Uterus (tissue), 4 donors: ENCODE measurements at places on chromosomes 5 and 9. TPM values are rescaled to one million over a fixed set of nuclear protein-coding genes. Genes with fewer than 3 reads are reported as not detected.

- no peak for DNase-seq
Measured at GRCh38 chr5:24320643-24321042, 324.1 kb downstream of the CDH10 start.

DNA sequence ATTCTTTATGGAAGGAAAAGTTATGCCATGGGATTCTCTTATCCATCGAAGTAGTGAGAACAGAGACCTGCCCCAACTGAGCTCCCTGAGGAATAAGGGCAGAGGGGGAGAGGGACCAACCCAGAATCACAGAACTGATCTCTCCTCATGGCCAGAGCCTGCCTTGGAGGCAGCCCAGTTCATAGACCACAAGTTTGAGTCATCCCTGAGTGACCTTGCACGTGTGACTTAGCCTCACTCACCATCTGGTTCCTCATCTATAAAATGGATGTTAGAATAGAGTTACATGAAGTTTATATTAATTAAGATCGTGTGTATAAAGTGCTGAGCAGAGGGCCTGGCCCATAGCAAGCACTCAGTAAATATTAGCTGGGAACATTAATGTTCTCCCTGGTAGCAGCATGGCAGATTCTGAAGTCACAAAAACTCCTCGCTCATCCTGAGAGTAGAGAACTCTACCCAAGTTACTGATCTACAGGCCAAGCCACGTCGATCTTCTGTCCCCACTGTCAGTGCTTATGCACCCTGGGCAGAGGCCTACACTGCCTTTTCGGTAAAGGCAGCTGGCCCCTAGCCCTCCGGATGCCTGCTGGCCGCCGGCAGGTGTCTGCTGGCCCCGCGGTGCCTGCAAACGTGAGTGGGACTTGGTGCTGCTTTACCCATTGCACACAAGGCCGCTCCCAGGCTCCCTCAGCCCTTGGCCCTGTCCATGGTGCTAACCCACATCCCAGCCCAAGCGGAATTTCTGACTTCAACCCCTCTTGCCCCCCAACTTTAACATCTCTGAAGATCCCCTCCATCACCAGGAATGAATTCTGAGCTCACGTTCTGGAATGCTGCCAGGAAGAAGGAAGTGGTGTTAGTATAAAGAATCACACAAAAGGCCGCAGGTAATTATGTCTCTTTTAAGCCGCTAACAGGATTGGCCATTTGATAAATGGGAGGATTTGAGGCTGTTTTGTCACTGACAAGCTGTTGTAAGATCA lies 61.1 kb upstream of the ARAP3 start:
- DNase-seq: no peak

DNA sequence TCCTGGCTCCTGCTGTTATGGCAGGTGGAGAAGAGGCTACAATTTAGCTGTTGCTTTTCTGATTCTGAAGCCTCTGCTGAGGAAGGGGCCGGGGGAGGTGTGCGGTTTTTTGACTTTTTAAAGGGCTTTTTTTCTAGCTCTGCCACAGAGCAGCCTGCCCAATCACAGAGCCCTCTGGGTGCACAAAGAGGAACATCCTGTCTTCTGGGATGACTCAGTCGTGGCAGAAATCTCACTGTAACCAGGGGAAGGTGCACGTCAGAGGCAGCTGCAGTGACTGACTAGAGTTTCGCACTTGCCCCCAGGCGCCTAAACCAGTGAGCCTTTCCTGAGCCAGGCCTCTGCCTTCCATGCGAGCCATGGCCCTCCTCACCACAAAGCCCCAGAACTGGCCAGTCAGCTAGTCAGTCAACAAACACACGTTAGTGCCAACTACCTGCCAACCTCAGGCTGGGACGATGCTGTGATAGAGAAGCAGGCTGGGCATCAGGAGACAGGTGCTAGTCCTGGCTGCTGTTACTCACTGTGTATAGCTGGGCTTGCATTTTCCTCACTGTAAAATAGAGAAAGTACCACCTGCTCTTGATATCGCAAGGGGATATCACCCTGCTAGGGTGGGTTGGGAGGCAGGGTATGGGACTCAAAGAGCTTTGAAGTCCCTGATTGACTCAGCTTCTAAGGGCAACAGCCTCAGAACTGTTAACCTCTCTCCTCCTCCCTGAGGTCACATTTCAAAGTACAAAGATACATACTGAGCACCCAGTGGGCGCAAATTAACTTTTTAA lies 2.2 kb downstream of the AKNA start:
- DNase-seq: peak; percentile 83

DNA sequence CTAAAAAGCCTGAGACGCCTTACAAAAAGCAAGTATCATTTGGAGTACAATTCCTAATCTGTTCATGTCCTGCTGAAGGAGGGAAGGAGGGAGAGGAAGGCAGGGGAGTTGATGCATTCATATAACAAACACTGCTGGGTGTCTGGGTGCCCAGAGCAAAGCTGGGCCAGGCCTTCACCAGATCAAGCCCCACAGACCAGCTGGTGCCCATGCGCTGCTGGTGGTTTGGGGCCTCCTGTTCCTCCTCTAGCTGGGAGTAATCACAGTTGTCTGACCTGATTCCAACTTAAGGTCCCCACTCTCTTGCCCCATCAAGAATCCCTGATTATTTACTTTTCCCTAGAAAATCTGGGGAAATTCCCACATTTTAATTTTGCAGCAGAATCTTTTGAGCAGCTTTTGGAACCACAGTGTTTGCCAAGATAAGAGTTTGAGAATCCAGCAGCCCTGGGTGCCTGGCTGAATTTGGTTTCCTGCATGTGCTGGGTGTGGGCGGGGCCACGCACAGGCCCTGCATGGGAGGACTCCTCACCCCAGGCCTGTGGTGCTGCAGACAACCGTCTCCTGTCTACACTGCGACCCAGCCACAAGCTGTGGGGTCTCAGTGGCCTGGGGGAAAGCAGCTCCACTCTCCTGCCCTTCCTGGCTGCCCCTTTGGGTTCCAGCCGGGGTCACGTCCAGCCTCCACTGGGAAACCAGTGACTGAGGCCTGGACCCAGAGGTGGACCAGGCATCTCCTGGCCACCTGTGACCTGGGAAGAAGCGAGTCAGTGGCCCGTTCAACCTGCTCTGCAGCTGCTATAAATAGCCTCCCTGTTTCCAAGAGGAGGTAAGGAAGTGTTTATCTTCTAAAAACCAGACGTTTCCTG lies 47.5 kb downstream of the NEURL1B start:
- DNase-seq: no peak

GRCh38 chr5:78490709-78491485 lies 130.5 kb downstream of the SCAMP1 start:
- no peak for DNase-seq

DNA sequence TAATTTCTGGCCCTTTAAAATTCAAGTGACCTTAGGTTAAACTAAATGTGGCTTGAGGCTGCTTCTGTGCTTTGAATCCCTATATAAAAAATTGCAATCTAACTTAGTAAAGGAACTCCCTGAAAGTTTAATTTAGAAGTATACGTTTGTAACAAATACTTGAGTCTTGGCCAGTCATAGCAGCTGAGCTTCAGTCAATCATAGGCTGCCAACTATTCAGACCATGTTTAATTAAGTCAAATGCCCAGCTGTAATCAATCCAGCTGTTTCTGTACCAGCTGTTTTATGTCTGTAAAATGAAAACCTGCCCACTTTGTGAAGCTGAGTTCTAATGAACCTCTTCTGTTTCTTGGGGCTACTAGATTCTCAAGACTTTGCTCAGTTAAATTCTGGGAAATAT lies 760.1 kb downstream of the MAT2B start:
- no peak for DNase-seq

Gene ADAMTSL1
- 186 TPM for total RNA-seq

GRCh38 chr5:72860499-72860898 lies 44.0 kb downstream of the TNPO1 start:
- no peak for DNase-seq

- DNase-seq: no peak
Measured at GRCh38 chr9:35333551-35333950, 156.4 kb upstream of the RUSC2 start.

GRCh38 chr9:127905788-127906191 lies 6.4 kb upstream of the ST6GALNAC6 start:
- no peak for DNase-seq

- no peak for DNase-seq
Measured at GRCh38 chr9:130407916-130408663, 36.7 kb upstream of the ASS1 start.

GRCh38 chr9:124366476-124367220 lies 48.6 kb downstream of the PSMB7 start:
- no peak for DNase-seq

- DNase-seq: no peak
Measured at GRCh38 chr9:60545346-60545877, 368.8 kb upstream of the SPATA31A5 start.

DNA sequence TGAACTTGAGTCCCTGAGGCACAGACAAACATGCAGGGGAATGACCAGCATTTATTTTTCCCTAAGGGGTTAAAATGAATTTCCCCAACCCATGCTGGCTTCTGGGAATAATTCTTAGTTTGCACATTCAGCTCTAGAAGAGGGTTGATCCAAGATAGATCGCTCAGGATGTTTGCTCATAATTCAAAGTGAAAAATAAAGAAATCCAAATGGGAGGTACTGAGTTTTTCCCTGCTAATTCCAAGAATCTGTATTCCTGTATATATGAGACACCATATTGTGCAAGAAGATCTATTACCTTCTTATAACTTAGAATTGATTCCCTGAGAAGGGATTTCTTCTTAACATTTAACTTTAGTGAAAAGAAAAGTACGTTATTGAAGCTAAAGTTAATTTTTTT lies 96.2 kb downstream of the VCAN start:
- DNase-seq: no peak

DNA sequence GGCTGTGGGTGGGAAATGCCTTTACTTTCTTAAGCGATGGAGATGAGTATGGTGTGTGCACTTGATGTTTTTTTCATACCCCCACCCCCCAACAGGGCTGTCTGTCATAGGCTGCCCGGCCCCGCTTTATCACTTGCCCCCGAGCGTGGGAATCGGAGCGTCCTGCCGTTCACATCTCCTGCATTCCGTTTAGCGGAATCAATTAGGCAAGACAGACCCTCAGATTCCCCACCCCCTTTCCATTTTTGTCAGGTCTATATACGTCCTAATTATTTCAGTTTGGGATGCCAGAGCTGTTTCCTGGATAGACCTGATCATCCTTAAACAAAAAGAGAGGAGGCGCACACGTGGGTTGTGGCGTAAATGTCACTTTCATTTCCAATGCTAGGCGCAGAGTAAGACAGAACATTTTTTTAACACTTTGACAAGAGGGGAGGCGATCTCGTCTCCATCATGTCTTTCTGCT lies 217.2 kb downstream of the MEF2C start:
- no peak for DNase-seq

- no peak for DNase-seq
Measured at GRCh38 chr5:158463188-158463587, 604.2 kb upstream of the CLINT1 start.

Gene RNF14
- total RNA-seq: 42.0 TPM

- no peak for DNase-seq
Measured at GRCh38 chr9:84254972-84255371, 85.6 kb downstream of the SLC28A3 start.

DNA sequence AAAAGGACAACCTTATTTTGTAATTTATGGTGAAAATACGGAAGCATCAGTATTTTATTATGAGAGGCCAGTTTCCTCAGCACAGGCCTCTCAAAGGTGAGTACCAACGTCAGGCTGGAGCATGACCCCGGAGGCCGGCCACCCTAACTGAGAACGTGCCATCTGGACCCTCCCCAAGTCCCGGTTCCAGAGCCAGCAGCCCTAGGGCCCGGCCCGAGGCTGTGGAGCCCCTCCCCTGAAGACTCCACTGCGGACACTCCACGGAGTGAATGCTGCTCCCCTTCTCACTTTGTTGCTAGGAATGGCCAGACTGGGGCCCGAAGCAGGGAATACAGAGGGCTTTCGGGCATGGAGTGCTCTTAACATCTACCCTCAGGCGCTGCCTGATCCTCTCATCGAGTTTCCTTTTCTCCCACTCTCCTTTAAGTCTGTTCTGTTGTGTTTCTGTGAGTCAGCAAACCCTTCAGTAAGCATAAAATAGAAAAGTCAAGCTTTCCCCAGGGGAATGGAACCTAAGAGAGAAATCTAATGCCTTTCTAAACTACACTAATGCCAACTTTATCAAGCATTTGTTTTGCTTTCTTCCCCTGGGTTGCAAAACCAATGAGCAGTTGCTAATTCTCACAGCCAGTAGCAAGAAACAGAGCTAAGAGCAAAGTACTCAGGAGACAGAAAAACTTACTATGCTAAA lies 4.5 kb downstream of the BRD9 start:
- no peak for DNase-seq

- no peak for DNase-seq
Measured at GRCh38 chr5:175253597-175253996, 190.4 kb downstream of the DRD1 start.

DNA sequence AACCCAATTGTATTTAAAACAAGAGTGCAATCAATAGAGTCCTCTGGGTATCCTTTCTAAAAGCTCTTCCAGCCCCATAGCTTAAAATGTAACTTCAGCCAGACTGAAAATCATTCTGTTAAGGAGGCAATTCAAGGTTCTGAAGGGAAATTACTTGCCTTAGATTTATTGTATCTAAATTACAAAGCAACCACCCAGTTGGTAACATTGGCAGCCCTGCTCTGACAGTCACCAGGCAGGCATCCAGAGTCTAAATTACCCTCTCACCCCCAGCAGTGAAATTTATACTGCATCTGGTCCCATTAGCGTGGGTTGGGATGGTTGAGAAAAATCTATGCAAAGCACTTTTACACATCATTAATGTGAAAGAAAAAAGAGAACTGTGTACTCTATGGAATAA lies 514.7 kb downstream of the MTRR start:
- DNase-seq: no peak

Gene NR2F1-AS1
- 4.4 TPM for total RNA-seq

DNA sequence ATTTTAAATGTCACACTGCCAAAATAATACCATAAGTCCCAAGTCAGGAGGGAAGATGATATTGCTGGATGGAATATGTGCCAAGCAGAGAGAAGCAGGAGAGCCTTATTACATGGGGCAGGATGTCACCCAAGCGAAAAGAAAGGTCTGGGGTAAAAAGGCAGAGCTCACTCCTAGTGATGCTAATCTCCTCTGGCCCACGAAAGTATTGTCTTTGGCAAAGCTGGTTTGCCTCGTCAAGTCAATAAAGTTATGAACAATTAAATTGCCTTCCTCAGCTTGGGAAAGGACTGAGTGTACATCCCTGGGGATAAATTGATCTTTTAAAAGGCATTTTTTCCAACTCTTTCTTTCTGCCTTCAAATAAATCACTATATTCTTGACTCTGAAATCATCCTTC lies 220.6 kb downstream of the DMAC1 start:
- no peak for DNase-seq

Gene PCDHB3
- 1.0 TPM for total RNA-seq

- no peak for DNase-seq
Measured at GRCh38 chr5:91168859-91169258, 214.3 kb downstream of the ARRDC3 start.

DNA sequence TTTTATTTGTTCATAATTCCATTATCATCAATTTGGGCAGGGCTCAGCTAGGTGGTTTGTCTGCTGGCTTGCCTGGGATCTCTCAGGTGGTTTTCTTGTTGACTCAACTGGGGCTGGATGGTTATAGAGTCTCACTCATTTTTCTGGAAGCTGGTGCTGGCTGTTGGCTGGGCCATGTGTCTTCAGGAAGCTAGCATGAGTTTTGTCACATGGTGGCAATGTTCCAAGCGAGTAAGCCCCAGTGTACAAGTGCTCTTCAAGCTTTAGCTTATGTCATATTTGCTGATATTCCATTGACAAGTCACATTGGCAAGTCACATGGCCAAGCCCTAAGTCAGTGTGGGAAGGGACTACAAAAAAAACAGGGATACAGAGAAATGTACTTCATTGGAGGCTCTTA lies 2.3 kb upstream of the RASEF start:
- DNase-seq: no peak

Gene CHSY3
- total RNA-seq: 2.8 TPM

- no peak for DNase-seq
Measured at GRCh38 chr5:173392-174290, 17.7 kb upstream of the LRRC14B start.

Gene SPACA9
- total RNA-seq: 0.26 TPM

Gene RNF224
- total RNA-seq: 0.21 TPM

Gene IL31RA
- not detected for total RNA-seq

Gene CDO1
- 1.2 TPM for total RNA-seq
